Stimulated activated CD4-positive, alpha-beta T cell treated with anti-CD3 and anti-CD28 coated beads, Interleukin-1b, Interleukin-23, amount 100 ng/mL, for 1 hour (primary cell): ENCODE measurements at places on chromosomes 5 and 9.

- DNase-seq = no peak
Measured at GRCh38 chr5:4625206-4625896, 514.8 kb upstream of the ADAMTS16 start.

DNA sequence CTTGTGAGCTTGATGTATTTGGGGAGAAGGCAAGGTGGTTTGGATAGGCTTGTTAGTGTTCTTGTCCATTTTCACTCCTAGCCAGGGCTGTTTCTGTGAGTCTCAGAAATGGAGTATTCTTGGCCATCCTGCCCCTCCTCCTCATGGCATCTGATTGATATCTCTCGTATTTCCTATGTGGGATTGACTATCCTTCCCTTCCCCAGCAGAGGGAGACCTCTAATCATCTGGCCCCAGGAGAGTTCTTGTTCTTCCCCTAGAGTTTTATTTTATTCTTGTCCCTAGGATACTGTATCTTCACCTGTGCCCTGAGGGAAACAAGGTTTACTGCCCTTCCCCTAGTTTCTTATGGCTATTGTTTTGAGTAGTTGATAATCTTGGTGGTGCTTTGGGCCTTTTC lies 114.4 kb downstream of the VPS13A start:
- no peak for DNase-seq

DNA sequence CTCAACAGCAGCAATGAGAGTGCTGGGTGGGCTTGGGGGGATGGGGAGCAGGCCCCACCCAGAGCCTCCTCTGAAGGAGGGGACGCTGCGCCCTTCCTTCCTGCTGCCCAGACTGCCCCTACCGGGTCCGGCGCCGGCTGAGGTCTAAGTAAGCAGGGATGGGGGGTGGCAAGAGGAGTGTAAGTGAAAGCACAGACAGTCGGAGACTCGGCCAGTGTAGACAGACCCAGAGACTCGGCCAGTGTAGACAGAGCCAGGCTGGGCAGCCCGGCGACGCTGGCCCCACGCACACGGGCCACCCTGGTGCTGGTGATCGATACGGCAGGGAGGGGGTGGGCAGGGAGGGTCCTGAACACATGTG lies 7.4 kb upstream of the ENTPD8 start:
- no peak for DNase-seq

GRCh38 chr9:13569602-13570067 lies 290.1 kb upstream of the MPDZ start:
- no peak for DNase-seq

DNA sequence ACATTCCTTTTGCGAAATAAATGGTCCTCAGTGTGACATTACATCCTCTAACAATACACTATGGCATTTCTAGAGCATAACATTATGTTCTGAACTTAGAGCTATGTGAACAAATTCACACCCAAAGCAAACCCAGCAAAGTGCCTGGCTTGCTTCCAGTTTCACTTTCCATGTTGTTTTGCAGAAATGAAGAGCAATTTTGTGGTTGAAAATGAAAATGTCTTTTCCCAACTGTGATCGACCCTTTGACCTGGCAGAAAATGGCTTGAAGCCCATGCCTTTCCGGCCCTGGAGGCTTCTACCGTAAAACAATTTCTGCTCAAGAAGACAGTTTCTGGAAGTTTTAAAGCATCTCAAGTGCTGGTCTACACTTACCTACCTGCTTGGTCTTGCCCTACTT lies 344.7 kb upstream of the RGMB start:
- DNase-seq = no peak

GRCh38 chr9:13786131-13786530 lies 506.6 kb upstream of the MPDZ start:
- DNase-seq = no peak

DNA sequence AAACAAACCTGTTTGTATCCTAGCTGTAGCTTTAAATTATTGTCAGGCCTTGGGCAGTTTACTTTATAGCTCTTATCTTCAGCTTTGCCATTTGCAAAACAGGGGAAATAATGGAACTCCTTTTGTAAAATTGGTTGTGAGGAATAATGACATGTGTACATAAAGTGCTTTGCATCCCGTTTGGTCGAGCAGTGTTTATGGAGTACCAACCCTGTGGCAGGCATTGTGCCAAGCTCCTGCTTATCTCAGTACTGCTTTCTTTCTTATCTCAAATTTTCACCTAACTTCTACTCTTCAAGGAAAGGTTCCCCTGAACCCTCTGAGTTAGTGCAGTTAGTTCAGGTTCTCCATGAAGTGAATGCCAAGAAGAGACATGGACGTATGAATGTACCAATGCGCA lies 9.4 kb upstream of the TENT2 start:
- DNase-seq = no peak

DNA sequence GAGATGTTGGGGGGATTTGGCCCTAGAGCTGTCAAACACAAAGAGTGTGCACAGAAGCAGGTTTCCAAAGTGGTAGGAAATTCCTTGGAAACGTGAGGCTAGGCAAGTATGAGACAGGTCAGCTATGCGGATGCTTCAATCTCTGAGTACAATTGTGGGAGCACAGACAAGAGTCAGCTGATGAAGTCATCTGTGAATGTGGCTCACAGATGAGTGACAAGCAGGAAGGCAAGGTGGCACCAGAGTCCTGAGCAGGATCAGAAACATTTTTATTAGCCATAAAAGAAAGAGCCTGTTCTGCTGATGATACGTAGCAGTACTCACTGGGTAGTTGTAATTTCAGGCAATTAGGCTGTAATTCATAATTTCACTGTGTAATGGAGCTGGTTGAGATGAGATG lies 117.0 kb downstream of the DCP2 start:
- DNase-seq = no peak

- DNase-seq = no peak
Measured at GRCh38 chr5:67998709-67999261, 216.8 kb upstream of the PIK3R1 start.

DNA sequence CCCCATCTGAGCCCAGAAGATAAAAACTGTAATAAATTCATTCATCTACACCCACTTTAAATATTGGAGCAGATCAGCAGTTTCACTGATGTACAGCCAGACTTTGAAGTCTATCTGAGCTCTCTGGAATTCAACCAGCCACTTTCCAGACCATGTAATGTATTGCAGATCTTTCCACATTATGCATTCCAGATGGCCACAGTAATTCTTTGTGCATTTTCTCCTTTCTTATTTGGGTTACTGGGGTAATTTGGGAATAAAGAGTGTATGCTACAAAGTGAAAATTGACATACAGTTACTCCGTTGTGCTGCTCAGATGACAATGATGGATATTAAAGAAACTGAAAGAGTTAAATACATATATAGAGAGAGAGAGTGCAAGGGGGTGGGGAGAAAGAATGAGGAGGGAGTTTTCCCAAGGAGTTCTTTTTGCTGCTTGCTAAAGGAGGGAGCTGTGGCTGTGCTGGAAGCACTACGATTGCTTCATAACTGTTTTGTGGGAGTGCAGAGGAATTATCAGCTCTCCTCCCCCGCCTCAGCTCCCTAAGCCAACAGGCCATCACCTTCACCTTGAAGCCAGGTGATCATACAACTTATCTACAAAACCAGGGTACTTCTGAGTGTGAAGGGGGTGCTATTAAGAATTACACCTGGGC lies 152.8 kb downstream of the GAS1 start:
- DNase-seq = no peak

DNA sequence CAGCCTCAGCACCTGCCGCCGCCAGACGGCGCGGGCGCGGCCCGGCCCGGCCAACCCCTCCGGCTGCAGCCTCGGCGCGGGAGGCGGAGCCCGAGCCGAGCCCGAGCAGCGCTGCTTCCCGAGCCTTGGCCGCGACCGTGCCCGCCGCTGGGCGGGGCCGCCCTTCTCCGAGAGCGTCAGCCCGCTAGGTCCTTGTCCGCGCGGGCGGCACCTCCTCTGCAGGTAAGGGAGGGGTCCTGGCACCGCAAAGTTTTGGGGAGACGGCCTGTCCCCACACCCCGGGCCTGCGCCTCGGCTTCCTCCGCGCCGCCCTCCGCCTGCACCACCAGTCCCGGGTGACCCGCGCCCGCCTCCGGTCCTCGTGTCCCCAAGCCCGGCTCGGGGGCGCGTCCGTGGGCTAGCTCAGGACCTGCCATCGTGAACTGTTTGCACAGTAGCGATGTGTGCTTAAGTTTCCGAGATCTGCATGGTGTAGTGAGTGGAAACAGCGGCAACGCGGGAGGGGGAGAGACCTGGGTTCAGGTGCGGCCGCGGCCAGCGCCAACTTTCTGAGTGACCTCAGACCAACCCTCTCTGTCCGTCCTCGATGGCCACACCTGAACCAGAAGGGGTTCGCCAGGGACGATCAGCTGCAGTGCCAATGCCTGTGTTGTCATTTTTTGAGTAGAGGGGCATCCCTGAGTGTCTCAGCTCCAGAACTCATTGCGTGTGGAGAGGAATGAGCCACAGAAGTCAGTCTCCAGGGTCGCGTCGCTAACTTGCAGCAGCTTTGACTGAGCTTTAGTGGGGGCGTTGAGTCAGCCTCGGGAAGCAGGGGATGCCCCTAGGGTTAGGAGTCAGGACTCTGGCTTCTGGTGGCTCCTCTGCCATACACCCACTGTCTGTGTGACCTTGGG lies at the start of gene FRMPD1:
Gene FRMPD1, plus strand, starts transcription at position 82 of the 896 bp plus-strand sequence. CDS start 41,688 bp downstream, outside the sequence.
- DNase-seq = no peak

GRCh38 chr5:167918813-167919483 lies 372.5 kb upstream of the WWC1 start:
- no peak for DNase-seq

DNA sequence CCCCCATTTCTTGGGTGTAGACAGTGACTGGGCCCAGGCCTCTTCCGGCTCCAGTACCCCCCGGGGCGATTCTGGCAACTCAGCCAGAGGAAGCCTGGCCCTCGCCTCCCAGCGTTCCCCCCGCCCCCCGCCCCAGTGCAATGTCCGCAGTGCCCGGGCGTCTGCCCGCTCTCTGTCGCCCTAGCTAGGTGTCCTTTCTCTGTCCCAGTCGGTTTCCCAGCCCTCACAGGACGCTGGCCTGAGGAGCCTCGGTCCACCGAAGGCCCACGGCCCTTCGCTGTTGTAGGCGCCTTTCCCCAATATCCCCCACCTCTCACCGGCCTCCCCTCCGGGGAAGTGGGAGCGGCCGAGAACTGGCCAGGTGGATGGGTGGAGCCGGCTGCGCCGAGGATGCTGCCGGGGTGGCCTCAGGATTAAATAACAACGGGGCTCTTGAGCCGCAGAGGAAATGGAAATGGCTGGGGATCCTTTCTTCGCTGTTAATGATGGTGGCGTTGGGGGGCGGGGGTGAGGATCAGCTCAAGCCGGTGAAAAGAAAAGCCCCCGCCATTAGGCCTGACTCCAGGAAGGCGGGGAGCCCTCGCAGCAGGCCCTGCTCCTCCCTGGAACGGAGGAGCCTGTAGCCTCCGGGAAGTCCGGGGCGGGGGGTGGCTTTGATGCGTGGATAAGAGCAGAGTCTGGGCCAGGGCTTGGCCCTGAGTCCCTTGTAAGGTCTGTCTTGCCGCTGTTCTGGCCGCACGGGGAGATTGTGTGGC lies 1.1 kb upstream of the SPRY4 start:
- DNase-seq = no peak

DNA sequence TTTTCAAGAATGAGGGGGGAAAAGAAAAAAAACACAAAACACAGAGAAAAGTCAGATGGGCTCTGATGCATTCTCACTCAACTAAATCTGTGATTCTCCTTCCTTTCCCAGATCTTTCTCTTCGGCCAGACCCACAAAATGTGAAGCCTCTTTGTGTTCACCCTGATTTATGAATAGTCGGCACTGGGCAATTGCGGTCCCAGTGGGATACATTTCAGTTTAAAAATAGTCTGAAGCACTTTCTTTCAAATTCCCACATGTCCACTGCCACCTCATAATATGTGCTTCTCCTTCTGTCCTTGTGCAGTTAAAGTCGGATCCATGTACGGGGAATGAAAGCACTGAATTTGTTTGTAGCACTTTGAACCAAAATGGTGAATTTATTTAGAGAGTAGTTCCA lies 995.4 kb upstream of the WWC1 start:
- no peak for DNase-seq

GRCh38 chr5:96595300-96596090 lies 66.7 kb upstream of the CAST start:
- no peak for DNase-seq

DNA sequence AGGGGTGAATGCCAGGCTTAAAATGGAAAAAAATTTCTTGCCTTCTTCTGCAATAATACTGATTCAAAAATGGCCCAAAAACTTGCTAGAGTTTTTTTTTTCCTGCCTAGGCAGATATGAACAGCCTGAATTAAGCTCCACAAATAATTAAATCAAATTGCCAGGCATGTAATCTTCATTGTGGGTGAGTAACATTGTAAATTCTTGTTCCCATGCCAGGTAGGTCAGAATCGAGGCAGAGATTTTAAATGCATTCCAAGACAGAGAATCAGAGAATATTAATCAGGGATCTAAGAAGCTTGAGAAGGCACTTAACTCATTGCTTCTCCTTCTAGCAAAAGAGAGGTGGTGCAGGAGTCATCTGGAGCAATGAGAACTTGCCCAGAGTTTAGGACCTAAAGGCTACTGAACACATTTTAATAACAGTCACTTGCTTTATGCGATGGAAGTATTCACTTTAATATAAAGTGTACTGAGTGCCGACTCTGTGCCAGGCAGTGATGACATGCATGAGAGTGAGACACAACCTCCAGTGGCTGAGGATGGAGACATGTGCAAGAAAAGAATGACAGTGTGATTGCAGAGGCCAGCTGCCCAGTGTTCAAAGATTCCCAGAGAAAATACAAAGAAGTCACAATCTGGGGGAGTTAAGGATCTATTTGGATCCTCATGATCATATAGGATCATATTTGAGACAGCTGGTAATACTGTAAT lies 102.3 kb downstream of the APBA1 start:
- no peak for DNase-seq

- no peak for DNase-seq
Measured at GRCh38 chr5:66987126-66987525, 209.5 kb downstream of the CD180 start.

DNA sequence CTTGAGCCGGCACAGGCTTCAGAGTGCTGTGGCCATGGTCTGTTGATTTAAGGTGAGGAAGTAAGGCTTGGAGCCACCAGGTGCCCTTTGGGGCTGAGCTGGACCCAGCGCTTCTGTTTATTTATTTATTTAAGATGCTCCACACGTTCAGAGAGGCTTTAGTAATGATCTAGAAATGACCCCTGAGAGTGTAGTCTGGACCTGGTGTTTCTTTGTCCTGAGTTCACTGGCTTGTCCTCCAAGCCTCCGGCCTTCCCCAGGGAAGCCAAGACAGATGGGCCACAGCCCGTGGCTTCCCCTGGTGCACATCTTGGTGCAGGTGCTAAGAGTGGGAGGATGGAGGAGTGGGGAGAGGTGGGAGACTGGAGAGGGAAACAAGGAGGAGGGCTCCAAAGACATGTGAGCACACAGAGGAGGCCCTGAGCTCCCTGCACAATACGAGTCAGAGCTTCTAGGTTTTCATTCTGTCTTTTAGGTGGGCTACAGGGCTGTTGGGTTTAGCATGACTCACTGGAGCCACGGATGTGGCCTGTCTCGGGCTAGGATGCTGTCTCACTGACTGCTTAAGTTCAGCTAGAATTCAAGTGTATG lies 56.9 kb downstream of the AHRR start:
- DNase-seq = no peak
